ENCODE measurements at places on chromosomes 5 and 9.

DNA sequence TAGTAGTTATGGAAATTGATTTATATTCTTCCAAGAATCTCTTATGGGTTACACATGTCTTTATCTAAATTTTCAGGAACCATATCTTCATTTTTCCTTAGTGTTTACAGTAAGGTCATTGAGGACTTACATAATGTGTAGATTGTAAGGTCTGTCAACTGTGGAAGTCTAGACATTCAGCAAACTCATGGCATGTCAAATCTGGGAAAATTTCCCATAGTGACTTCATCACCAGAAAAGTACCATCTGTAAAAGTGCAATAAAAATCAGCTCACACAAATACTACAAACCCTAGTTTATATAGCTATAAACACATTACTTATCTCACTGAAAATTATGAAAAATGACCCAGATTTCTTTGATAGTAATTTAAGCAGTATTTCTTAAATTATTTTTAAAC lies 419.4 kb downstream of the MTRR start:
- DNase-seq = peak; percentile 35

- no peak for DNase-seq
Measured at GRCh38 chr9:123235448-123235847, 32.9 kb downstream of the STRBP start.

- DNase-seq = no peak
Measured at GRCh38 chr5:135608761-135609443, 30.1 kb upstream of the CXCL14 start.

DNA sequence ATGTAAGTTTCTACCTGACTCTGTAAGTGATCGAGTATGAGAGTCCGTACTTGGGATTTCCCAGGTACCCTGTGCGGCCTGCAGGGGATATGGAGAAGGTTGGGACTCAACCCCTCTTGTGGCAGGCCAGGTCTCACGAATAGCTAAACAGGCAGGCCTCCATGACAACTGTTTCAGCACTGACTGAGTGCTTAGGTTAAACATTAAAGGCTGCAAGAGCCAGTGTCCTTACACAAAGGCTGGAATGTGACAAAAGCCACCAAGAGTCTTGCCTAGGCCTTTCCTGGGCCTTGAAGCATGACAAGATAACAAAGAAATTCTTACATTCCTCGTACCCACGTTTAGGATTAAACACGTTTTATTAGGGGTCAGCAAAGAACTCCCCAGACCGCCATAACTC lies 58.6 kb downstream of the THBS4 start:
- DNase-seq = no peak

DNA sequence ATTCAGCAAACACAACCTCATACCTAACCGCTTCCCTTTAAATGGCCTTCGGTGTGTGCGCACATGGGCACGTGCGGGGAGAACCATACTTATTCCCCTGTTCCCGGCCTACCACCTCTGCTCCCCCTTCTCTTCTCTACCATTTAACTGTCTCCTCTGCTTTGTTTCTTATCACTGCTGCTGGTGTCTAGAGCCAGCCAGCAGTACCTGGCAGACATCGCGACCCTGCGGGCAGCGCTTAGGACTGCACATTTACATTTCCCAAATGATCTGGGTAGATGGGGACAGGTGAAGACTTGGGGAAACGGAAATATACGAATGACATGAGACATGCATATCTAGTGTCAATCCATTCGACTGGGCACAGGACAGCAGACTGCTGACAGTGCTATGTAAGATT lies 56.6 kb downstream of the PSMB7 start:
- no peak for DNase-seq

DNA sequence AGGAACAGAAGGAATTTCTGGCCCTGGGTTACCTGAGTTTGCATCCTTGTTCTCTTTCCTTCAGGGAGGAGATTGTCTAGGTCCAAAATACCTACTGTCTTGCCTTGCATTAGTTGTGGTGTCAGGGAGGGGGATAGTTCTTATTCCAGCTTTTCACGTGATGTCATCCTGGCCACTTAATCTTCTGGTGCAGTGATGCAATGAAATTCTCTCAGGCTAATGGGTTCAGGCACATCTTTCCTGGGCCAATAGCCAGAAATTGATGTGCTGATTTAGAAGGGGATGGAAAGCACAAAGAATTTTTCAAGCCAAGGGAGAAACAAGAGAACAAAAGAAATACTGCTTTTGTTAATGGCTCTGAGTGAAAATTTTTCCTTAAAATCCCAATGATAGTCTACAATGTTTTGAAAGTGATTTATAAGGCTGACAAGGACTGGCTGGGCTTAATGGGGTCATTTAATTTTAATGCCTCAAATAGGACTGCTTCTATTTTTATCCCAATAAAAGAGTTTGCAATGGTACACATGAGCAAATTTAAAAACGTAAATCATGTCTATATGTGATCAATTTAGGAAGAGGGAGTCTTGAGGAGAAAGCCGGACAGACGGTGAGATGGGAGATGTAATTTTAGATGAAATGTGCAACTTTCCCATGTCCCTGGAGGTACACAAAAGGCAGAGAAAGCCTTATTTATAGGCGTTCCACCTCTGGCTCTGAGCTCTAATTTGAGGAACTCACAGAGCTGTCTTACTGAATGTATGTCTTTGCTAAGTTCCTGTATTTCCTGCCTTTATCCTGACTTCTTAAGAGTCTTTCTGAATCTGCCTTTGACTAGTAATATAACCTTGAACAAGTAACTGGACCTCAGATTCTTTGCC lies 89.3 kb upstream of the SV2C start:
- no peak for DNase-seq
